Astrocyte (in vitro differentiated cells and primary cell): ENCODE measurements at places on chromosomes 11 and 22.

- no peak for DNase-seq
Observed at GRCh38 chr11:12118949-12119348, 8.6 kb downstream of the MICAL2 start.

DNA sequence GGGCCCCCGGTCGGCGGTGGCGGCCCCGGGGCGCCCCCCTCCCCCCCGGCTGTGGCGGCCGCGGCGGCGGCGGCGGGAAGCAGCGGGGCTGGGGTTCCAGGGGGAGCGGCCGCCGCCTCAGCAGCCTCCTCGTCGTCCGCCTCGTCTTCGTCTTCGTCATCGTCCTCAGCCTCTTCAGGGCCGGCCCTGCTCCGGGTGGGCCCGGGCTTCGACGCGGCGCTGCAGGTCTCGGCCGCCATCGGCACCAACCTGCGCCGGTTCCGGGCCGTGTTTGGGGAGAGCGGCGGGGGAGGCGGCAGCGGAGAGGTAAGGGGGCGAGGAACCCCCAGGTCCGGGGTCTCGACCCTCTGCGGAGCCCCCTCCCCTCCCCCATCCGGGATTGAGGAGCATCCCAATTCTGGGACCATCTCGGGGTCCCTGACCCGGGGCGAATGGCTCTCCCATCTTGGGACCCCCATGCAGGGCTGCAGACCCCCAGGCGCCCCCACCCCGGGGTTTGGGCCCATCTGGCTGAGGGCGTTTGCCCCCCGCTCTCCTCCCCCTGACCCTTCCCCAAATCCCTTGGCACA lies 431 bp downstream of the KMT2A start:
- no peak for DNase-seq

DNA sequence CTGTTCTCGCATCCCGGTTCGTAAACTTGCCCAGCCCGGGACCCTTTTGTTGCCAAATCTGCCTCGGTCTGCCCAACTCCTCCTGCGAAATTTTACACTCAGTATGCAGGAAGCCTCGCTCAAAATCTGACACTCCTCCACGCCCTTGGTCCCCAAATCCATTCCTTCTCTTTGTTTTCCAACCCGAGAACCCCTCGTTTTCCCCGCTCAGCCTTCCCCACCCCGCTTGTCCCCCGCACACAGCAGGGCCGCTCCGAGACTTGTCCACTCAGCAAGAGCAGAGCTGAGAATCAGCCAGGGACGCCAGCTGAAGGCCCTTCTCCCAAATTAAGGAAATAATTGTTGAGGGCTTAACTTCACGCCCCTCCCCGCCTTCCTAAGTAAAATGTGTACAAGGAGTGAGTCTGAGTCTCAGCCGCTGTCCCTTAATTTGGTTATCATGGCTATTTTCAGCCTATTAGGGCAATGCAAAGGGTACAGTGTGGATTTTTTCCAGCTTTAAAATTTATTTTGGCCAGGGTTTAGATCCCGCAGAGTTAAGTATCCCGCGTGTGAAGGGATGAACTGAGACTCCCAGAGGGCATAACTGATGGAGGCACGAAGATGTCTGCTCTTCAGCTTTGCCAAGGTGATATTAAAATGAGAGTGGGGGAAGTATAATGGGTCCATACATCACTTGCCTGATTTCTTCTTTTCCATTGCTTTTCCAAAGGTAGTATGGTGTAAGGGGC lies 581 bp upstream of the FBXO3 start:
- no peak for DNase-seq

DNA sequence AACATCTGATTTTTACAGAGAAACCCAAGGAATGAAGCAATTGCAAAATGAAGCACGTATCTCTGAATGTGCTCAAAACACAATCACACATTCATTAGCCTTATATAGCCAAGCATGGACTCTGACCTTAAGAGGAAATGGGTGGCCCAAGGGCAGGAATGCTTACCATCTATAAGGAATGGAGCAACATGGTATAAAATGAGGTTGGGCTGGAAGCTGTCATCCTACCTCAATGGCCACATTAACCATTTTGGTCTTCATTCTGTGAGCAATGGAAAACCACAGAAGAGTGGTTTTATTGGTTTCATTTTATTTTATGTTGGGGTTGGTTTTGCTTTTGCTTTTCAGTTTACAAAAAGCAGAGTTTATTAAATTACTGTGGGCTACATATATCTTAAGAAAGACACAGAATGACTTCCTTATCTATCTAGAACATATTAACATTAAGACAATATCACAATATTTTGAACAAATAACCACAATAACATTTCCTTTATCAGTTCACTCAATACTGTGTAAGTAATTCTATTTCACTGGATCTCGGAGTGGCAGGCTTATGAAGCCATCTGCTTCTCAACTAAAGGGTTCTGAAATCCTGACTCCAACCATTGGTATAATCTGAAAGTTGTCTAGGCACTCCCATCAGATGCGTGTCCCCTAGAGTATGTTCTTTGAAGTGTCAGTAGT lies 10.8 kb upstream of the MS4A13 start:
- DNase-seq: no peak

DNA sequence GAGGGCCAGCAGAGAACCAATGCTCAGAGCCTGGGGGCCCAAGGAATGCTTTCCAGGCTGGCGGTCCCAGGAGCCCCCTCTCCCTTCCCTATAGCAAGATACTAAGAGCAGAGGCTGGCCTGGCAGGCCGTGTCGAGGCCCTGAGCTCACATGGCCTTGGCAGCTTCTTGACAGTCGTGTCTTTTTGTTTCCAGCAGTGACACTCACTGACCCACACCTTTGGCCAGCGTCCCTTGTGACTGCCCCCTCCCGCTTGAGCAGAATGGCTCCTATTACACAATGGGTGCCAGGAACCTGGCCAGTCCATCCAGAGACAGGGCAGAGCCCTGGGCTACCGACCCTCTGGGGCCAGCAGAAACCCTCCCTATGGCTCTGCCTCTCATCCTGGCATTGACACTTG lies 6.4 kb upstream of the CCND1 start:
- no peak for DNase-seq

DNA sequence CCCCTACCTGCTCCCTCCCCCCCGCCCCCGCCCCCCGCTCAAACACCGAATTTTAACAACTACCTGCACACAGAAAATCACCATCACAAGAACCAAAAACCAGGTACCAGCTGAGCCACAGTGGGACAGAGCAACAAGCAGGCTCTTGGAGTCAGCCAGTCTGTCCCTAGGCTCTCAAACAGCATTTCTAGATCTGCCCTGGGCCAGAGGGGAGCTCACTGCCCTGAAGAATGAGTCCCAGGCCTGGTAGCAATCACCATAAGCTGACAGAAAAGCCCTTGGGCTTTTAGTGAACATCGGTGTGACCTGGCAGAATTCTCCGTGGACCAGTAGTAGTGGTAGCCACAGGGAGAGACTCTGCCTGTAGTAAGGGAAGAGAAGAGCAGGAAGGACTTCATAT lies 58.3 kb downstream of the C11orf87 start:
- no peak for DNase-seq

- DNase-seq: no peak
Observed at GRCh38 chr11:2998073-2998850, 6.1 kb upstream of the NAP1L4 start.

GRCh38 chr22:45426387-45426786 lies 12.9 kb downstream of the RIBC2 start:
- DNase-seq: no peak

DNA sequence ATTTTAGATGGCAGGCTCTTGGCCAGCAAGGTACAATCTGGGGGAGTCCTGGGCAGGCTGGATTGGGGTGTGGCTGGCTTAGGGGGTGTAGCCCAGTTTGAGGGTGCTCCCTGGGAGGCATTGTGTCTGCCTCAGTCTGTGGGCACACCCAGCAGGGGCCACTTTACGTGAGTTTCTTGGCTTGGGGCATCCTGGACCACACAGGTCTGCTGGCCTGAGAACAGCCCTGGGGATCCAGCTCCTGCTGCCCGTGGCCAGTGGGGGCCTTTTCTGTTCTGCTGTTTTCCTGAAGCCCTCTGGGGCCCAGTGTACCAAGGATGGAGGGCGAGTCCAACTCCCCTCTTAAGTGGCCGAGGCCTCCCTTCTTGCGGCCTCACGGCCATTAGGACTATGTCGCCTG lies 71.9 kb downstream of the MPPED1 start:
- no peak for DNase-seq
